ENCODE measurements at places on chromosomes 3 and 15. TPM values are rescaled to one million over a fixed set of nuclear protein-coding genes. Genes with fewer than 3 reads are reported as not detected.

FGF12 gene
- total RNA-seq: not detected

FSD2 gene
- not detected for total RNA-seq

- H3K4me3 ChIP-seq: no peak overlapping the region
- H3K27me3 ChIP-seq: peaks cover 15% of the 10 kb centered on the region
- H3K36me3 ChIP-seq: no peaks in the 10 kb centered on the region
- DNase-seq: no peak
Observed at GRCh38 chr3:193269343-193270028, 28.5 kb downstream of the PLAAT1 start.

SELENOT gene
- total RNA-seq: 119 TPM
